CD4-positive, alpha-beta T cell treated with Interferon alpha-2 for 1 hour (primary cell): ENCODE measurements at places on chromosomes 1 and 21.
A peak's percentile ranks its signal among the peaks of the same experiment; 100 is the strongest.

GRCh38 chr1:240280560-240281322 is 189.1 kb downstream of the FMN2 start:
- no peak for DNase-seq

GRCh38 chr1:17743008-17743647 is 12.0 kb upstream of the ACTL8 start:
- DNase-seq, result no peak

GRCh38 chr1:81820765-81821164 is 20.0 kb downstream of the ADGRL2 start:
- no peak for DNase-seq

- no peak for DNase-seq
These were observed 1.1 kb downstream of the SLAMF9 start for GRCh38 chr1:159952932-159953331.

DNA sequence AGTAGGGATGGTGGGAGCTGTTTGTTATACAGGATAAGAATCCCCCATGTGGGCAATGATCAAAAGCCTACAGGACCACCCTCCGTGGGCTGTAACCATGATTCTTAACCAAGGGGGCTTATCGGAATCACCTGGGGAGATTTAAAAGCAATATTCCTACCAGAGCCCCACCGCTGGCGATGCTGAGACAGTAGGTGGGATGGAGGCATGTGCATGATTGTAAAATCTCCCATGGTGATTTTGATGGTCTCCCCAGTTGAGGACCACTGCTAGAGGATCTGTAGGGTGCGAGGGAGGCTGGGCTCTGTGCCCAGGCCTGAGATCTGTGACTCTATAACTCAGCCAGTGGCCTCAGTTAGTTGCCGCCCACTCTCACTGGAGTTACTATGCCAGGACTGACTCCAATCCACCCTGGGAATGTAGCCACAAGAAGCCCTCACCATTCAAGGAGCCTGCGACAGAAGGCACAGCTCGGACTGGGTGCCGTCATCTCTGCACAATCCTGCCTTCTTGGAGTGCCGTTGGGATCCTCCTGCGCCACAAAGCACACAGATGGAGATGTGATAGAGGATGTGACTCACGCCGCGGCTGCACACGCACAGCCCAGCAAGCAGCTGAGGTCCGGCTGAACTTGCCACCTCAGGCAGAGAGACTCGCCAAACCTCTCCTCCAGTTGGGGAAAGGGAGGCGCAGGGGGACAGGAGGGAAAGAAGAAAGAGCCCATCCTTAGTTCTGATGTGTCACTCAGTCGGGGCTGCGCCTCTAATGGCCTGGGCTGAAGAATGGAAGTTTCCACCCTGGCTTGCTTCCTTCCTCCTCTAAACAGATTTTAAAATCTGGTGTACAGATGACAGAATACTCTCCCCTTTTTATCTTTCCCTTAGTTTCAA is 26.5 kb downstream of the AKNAD1 start:
- DNase-seq, result no peak

- no peak for DNase-seq
These were observed 13.5 kb downstream of the VANGL1 start for GRCh38 chr1:115655306-115655663.

DNA sequence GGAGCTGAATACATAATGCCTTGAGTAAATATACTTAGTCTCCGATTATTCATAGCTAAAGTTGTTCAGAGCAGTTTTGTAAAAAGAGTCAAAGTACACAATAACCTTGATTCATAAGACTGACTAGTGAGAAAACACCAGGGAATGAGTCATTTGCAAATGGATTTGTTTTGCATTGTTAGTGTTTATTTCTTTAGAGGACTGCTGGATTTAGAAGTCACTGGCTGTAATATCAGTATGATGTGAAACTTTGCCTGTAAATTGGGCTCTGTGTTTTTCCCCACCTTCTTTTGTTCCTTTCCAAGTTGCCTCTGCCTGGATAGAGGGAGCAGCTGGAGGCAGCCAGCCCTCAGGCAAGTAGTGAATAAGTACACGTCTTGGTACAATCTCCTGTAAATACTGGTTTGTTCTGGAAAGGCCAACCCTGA is 474.7 kb downstream of the NUF2 start:
- DNase-seq, result no peak

DNA sequence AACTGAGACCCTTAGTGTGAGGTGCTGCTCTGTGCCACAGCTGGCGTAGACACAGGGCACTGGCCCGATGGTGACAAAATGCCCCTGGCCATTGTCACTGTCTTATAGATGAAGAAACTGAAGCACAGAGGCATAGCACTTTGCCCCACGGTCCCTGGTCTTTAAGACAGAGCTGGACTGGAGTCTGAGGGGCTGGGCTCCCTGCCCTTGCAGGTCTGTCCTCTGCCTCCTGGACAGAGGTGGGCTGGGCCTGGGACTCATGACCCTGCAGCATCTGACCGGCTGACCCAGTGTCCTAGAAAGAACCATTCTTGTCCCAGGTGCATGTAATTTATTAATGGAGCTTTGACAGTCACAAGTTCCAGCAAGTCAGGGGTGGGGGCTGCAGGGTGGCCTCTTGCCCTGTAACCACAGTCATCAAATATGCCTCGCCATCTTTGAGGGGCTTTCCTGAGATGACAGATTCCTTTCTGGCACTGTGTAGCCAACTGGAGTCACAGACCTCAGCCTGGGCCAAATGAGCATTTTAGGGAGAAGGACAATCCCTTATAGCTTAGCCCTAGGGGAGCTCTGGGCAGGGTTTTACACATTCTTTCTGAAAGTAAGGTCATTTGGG is 6.1 kb downstream of the SLFNL1 start:
- no peak for DNase-seq

DNA sequence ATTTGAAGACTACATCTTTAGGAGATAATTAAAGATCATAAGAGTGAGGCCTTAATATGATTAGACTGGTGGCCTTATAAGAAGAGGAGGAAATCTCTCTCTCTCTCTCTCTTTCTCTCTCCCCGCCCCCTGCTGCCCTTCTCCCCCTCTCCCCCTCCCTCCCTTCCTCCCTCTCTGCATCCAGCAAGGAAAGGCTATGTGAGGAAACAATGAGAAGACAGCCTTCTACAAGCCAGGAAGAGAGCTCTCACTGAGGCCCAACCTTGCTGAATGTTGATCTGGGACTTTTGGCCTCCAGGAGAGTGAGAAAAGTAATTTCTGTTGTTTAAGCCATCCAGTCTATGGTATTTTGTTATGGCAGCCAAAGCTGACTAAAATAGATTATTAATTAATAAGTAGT is 21.6 kb downstream of the FOXD3 start:
- no peak for DNase-seq

DNA sequence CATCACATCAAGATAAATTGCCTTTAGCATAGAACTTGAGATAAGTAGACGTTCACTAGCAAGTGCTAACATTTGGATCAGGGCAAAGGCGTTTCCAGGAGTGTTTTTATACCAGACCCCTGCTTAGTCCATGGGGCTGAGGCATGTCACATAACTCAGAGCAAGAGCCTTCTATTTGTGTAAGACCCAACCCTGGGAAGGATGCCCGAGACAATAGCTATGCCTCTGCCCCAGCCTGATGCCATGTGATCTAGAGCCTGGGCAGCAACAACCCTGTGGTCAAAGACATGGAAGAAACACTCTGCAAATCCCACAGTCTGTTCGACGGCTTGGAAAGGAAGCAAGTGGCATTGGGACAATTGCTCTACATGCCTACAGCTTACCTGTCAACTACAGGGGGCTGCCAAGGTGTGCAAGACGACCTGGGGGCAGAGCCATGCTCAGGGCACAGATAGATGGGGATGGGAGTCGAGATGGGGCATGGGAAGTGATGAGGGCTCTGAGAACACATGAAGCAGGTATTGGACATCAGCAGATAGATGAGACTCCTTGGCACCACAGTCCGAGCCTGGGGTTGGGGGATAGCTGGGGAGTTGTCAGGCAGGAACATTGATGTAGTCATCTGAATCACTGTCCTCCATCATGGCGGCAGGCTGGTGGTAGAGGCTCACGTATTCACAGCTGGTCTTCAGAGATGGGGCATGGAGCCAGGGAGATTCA is 7.3 kb downstream of the IL24 start:
- no peak for DNase-seq

DNA sequence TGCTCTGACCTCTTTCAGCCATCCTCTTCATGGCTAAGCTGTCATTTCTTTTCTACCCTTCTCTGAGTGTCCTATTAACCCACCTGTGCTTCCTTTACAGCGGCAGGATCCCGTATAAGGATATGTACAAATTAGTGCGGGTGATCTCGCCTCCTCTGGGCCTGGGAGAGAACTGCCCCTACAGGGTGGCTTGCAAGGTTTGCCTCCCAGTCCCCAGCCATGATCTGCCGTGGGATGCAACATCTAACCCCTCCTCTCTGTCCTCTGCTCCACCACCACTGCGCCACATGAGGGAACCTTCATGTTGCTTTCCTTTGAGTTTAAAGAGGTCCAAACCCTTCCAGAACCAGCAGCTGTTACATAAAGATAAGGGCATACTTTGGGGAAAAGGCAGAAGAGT is 282.2 kb downstream of the ZNF648 start:
- DNase-seq, result no peak

- no peak for DNase-seq
These were observed 175.5 kb downstream of the CYYR1 start for GRCh38 chr21:26397545-26397944.

- DNase-seq, result no peak
These were observed 419.9 kb downstream of the PTPRU start for GRCh38 chr1:29655945-29656850.

DNA sequence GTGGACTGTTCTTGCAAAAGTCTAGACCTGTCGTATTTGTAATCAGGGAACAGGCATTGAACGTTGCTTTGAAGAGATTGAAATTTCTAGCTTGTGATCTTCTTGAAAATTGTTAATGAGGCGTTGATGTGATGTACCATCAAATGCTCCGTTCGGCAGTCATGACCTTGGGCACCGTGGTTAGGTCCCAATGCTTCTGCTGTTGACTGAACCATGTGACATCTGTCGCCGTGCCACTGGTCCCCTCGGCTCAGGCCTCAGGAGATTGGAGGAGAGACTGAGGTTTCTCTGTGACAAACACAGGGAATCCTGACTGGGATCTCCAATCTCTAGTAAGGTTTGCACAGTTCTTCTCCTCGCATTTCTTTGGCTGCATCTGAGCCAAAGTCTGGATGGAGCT is 18.1 kb upstream of the KCNAB2 start:
- no peak for DNase-seq

DNA sequence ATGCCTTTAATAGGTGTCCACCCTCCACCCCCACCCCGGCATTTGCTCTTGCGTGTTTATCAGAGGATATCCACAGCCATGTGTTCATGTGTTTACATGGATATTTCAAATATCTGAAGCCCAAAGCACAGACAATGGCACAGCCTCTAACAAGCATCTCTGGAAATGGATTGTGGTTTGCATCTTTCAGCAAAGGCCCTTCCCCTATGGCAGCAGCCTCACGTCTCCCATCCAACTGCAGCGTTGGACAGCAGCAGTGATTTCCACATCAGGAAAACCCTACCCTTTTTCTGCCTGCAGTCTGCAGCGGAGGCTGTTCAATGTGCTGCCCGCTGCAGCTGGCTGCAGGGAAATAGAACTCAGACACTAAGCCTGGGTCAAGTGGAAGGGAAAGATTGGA is 1.6 kb downstream of the RASSF5 start:
- DNase-seq, result no peak

- DNase-seq, result no peak
These were observed 31.6 kb downstream of the SOX13 start for GRCh38 chr1:204104331-204105130.

- DNase-seq, result no peak
These were observed 27.4 kb upstream of the GJA9 start for GRCh38 chr1:38908821-38909220.

- DNase-seq, result no peak
These were observed 28.3 kb downstream of the CDCP2 start for GRCh38 chr1:54124472-54124871.

GRCh38 chr1:240491796-240492195 is 120.2 kb downstream of the GREM2 start:
- no peak for DNase-seq

GRCh38 chr1:110011527-110012041 is 22.8 kb upstream of the STRIP1 start:
- DNase-seq, result peak; percentile 63

- no peak for DNase-seq
These were observed 8.4 kb downstream of the CLEC20A start for GRCh38 chr1:178488393-178488792.

DNA sequence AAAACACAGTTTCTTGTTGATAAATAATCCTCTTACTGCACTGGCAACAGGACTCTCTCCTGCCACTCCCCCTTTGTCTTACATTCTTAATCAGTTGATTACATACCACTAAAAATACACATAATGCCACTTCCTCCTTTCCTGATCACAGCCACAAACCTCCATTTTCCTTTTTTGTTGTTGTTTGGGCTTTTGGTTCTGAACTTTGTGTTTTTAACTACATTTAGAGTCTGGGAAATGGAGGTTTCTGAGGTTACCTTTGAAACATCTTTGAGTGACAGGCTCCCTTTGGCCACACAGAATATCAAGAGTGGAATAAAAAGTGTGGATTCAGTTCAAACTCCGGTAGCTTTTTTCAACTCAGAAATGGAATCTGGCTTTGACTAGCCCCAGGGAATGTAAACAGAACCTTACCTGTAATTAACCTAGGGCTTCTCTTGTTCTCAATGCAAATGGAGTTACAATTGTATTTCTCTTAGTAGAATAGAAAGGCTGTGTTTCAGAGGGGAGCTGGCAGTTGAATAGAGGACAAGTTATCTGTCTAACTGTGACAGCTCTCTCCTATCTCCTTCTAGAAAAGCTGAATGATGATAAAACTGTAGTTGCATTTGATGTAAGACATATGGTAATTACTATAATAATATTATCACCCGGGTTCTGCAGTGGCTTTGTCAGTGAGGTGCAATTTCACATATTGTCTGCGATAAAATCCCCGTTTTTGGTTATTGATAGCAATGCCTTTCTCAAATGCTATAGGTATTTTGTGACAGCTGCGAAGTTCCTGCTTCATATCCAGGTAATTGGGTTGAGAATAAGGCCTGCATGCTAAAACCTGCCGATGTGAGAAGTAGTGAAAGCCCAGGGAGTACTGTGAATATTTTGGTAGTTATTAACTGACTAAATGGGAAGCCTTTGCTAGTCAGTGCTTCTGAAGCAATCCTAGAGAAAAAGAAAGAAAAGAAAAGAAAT is 66.9 kb downstream of the ST6GALNAC5 start:
- no peak for DNase-seq

- DNase-seq, result no peak
These were observed 41.8 kb downstream of the MACO1 start for GRCh38 chr1:25472471-25472870.

- DNase-seq, result no peak
These were observed 122.8 kb downstream of the SDCCAG8 start for GRCh38 chr1:243378669-243379068.

DNA sequence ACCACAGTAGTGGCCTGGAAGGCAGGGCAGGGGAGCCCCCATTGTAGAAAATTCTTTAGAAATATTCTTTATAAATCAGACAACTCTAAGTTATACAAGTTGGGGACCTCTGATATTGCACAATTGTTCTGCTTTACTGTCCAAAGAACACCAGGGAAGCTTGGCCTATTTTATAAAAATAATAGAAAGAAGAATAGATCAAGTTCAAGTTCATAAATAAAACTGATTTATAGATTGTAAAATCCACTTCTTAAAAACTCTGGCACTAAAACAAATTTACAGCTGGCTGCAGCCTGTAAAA is 55.0 kb upstream of the GALNT2 start:
- DNase-seq, result no peak
